Skin of body (tissue), 3 donors: ENCODE measurements at places on chromosomes 12 and 14. TPM values are rescaled to one million over a fixed set of nuclear protein-coding genes. Genes with fewer than 3 reads are reported as not detected.

The ERO1A gene
- total RNA-seq: 31.5 TPM

The OR4Q2 gene
- total RNA-seq: not detected

The CIROP gene
- not detected for total RNA-seq

The TMEM132C gene
- 11.7 TPM for total RNA-seq

The MYF5 gene
- 3.5 TPM for total RNA-seq

The OR4N2 gene
- total RNA-seq: not detected

The TAS2R14 gene
- 6.8 TPM for total RNA-seq

The AQP6 gene
- 0.20 TPM for total RNA-seq

The GLS2 gene
- 2.1 TPM for total RNA-seq

The OR6C1 gene
- total RNA-seq: not detected

The GPRC5D gene
- 10.1 TPM for total RNA-seq

The ABHD12B gene
- 2.9 TPM for total RNA-seq

The ADAM21 gene
- 0.10 TPM for total RNA-seq

The SLC17A8 gene
- not detected for total RNA-seq

The KLRD1 gene
- total RNA-seq: 0.79 TPM

The SARNP gene
- total RNA-seq: 57.3 TPM

The RNASE7 gene
- 0.79 TPM for total RNA-seq

The BORCS5 gene
- total RNA-seq: 23.1 TPM
